ENCODE measurements at places on chromosomes 5 and 9. TPM values are rescaled to one million over a fixed set of nuclear protein-coding genes. Genes with fewer than 3 reads are reported as not detected.

Gene TNFSF8
- not detected for total RNA-seq

Gene PLAC8L1
- total RNA-seq: not detected

Gene ANKRD31
- total RNA-seq: 0.09 TPM

Gene CDK9
- total RNA-seq: 52.8 TPM

Gene TESK1
- total RNA-seq: 11.9 TPM

Gene FGF10
- 0.79 TPM for total RNA-seq

Gene SLC6A7
- not detected for total RNA-seq

Gene GARIN3
- not detected for total RNA-seq

Gene IFNA21
- total RNA-seq: not detected
